MM.1S (cell line): ENCODE measurements at places on chromosomes 13 and 19.

DNA sequence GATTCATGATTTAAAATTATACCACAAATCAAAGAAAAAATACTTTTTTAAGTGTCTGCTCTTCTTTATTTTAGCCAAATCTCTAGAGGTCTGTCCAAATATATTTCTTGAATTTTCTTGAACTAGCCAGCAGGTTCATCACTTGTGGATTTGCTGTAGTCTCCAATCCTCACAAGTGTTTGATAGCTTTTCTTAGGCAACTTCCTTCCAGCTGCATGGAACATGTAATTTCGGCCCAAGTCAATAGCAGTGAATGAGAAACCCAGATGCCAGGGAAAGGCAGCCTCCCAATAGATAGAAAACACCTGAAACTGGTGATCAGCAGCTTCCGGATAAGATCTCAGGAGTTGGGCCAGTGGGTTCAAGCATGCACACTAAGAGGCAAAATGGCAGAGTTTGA lies 15.6 kb upstream of the RNASEH2B start:
- DNase-seq, result peak; percentile 17

GRCh38 chr13:94063096-94063495 lies 416.4 kb downstream of the DCT start:
- no peak for DNase-seq

- DNase-seq, result no peak
Measured at GRCh38 chr19:4547303-4548237, 7.7 kb upstream of the LRG1 start.

- no peak for DNase-seq
Measured at GRCh38 chr13:21884299-21884909, 213.5 kb downstream of the FGF9 start.

DNA sequence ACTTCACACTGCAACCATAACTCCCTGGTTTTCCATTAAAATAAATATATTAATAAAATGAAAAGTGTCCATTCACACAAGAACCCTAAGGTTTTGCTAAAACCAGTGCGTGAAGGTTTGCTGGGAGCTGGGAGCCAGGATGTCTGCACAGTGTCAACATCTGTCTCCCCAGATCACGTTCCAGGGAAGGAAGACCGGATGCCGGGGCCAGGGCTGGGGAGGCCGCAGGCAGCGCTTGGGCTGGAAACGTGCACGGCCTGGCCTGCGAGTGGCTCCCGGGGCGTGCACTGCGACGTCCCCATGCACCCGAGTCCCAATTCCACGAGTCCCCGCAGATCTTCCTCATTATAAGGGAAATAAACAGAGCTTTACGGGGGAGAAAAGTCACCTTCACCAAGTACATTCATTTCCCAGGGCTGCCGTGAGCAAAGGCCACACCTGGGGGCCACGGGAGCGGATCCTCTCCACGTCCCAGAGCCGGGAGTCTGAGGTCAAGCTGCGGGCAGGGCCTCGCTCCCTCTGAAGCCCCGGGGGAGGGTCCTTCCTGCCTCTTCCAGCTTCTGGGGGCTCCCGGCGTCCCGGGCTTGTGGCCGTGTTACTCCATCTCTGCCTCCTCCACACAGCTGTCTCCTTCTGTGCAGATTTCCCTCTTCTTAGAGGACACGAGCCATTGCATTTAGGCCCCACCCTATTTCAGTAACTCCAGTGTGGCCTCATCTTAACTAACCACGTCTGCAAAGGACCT lies 12.8 kb downstream of the SHC2 start:
- no peak for DNase-seq

DNA sequence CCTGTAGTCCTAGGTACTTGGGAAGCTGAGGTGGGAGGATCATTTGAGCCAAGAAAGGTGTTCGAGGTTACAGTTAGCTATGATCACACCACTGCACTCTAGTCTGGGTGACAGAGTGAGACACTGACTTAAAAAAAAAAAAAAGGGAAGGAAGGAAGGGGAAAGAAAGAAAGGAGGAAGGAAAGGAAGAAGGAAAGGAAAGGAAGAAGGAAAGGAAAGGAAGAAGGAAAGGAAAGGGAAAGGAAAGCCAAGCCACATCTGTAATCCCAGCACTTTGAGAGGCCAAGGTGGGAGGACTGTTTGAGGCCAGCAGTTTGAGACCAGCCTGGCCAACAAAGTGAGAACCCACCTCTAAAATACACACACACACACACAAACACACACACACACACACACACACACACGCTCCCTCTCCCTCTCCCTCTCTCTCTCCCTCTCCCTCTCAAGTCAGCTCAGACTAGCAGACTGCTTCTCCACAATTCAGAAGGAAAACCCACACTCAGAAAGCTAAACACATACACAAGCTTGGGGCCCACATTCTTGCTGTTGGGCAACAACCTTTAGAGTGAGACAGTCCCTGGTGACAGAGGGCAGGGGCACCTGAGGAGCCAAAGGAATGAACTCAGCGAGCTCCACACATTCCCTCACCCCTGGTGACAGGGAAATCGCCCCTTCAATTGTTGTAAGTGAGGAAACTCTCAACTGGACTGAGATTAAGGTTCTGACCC lies 2.7 kb downstream of the ZNF709 start:
- DNase-seq, result no peak

GRCh38 chr13:25186187-25186586 lies 14.1 kb upstream of the AMER2 start:
- no peak for DNase-seq

DNA sequence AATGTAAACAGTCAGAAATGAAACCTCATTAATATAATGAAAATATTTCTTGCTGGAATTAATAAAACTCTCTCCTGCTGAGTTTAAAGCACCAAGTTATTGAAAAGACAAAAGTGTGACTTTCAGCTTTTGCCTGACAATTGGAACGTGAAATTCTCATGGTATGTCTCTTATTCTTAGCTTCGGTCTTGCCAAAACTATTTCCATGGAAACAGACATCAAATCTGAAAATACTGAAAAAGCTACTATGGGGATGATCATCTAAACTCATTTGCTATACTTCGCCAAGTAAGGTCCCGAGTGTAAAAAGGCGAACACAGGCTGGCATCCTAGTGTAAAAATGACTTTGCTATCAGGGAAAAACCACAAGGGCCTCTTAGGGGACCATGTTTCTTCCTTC lies 22.8 kb downstream of the HTR2A start:
- DNase-seq, result no peak

DNA sequence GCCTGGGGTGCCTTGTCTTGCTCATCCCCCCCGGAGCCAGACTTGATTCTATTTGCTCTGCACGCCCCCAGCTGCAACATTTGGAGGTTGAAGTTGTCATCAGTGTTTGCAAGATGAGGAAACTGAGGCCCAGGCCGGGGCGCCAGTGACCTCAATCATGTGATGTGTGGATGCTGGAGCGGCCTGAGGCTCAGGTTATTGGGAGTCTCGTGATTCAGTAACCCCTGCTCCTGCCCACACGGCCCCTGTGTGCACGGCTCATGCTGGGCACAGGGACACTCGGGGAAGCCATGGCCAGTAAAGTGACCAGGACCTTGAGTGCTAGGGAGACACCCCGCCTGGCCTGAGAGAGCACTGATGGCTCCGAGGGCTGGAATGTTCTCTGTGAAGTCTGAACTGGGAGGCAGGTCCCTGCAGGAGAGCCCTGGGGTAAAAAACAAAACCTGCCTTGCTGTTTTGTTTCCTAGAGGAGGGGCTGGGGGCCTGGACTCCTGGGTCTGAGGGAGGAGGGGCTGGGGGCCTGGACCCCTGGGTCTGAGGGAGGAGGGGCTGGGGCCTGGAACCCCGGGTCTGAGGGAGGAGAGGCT lies 1.9 kb downstream of the FGF21 start:
- no peak for DNase-seq

DNA sequence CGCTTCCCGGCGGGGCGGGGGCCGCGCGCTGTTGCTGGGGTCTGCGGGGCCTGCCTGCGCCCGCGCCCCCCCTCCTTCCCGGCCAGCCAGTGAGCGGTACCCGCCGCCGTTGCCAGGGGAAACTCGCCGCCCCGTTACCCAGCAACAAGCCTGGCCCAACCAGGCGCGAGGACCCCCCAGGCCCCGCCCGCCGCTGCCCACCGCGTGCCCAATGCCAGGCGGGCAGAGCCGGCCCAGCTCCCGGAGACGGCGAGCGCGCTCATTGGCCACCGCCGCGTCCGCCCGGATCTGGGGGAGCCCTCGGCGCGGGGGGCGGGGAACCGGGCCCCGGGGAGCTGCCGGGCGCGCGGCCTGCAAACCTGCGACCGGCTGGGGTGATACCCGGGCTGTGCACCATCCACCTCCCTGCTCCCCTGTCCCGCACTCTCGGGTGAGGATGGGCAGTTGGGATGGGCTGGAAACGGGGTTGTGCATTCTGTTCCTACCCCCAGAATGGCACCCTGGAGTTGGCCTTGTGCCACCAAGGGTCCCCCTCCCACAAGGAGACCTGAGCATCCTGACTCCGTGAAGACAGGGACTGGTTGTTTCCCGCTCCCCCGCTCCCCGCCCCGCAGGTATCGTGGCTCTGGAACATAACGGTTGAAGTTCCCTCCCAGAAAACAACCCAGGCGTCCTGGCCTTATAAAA lies 8.8 kb upstream of the BBC3 start:
- DNase-seq, result peak; percentile 73

DNA sequence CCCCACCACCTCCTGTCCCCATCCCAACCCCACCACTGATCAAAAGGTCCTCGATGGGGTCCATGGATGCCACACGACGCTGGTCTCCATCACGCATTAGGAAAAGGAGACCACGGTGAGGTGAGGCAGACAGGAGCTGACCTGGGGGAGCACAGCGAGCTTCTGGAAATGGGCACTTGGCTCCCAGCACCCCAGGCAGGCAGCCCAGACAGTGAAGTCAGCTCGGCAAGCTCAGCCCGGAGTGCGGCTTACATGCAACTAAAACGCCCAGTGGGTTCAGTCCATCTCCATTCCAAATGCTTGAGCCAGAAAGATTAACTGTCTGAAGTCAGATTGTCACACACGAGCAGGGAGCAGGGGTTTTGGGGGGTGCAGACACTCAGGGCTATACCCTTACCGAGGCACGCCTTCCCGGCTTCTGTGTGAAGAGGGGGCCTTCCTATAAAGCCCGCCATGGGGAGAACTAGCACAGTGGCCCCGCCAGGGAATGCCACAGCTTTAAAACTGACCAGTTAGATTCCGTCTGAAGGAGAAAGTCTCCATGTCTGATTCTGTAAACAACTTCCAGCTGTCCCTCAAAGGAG lies 79.4 kb downstream of the SPACA7 start:
- DNase-seq, result no peak

DNA sequence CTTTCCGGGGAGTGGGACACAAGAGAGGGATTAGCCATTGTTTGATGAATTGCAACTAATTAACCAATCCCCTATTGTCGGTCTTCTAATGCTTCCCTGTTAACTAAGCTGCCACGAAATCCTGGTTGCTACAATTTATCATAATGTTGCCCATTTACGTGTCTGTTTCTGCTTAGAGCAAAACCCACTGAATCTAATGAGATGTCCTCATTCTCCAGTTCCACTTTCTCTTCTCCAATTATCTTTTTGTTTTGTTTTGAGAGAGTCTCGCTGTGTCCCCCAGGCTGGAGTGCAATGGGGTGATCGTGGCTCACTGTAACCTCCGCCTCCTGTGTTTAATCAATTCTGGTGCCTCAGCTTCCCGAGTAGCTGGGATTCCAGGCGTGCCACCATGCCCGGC lies 5.2 kb upstream of the DPP9 start:
- DNase-seq, result no peak

- DNase-seq, result peak; percentile 40
Measured at GRCh38 chr19:54532528-54532927, 29.9 kb downstream of the LAIR2 start.

DNA sequence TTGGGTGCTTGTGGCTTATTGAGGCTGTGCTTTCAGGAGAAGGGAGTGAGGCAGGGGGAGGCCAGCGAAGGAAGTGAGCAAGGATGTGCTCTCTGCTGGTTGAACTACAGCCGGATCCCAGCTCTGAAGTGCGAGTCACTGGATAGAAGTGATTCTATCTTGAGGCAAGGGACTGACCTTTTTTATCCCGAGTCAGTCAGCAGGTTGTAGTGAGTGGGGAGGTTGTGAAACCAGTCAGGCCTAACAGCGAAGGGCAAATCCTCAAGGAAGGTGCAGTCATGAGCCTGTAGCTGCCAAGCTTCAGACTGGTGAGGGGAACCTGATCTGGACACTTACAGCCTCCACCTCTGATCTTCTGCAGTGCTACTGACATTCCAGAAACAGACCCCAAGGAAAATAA lies 18.6 kb downstream of the SCEL start:
- DNase-seq, result no peak

- no peak for DNase-seq
Measured at GRCh38 chr13:29532821-29533220, 62.7 kb downstream of the SLC7A1 start.

GRCh38 chr13:24619282-24619681 lies 60.9 kb upstream of the ATP12A start:
- DNase-seq, result no peak

GRCh38 chr13:49258089-49258796 lies 10.5 kb downstream of the CDADC1 start:
- no peak for DNase-seq

DNA sequence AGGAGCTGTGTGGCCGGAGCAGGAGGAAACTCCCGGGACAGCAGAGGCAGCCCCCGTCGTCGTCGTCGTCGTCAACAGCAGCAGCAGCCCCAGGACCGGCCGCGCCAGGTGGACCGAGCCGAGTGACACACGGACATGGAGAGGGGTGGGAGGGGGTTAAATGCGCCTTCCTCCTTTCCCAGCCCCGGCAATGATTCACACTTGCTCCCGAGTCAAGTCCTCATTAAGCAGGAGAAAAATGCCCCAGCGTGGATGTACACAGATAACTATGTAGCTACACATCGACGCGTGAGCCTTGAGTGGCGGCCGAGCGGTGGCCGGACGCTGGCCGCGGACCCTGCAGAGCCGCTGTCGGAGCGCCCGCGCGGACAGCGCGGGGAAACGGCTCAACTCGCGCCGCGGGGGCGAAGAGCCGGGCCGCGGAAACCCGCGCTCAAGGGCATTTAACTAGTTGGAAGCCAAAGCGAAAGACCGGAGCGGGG lies 645 bp downstream of the UBL3 start:
- DNase-seq, result peak; percentile 15

GRCh38 chr13:110233181-110233950 lies 73.6 kb downstream of the COL4A1 start:
- no peak for DNase-seq

- DNase-seq, result no peak
Measured at GRCh38 chr13:49649244-49649962, 21.1 kb downstream of the ARL11 start.

DNA sequence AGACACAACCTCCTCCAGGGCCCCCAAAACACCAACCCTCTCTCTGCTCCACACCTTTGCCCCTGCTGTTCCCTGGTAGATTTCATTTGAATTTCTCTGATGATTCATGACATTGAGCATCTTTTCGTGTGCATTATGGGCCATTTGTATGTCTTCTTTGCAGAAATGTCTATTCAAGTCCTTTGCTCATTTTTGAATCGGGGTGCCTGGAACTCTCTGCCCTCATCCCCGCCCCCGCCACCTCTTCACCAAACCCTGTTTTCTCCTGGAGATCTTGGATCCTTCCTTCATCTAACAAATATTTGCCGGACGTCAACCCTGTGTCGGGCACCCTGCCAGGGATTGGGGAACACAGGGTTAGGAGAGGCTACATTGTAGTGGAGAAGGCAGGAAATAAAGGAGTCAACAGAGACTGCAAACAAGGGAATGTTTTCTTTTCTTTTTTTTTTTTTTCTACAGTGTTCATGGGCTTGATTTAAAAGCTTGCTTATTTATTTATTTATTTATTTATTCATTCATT lies 25.5 kb upstream of the SLC1A5 start:
- DNase-seq, result no peak
